ENCODE measurements at places on chromosomes 7 and 10.

- DNase-seq, result peak; percentile 65
These were observed 24.4 kb downstream of the GSDME start for GRCh38 chr7:24732646-24733413.

GRCh38 chr10:78218798-78219490, 185.3 kb downstream of the RPS24 start:
- no peak for DNase-seq

DNA sequence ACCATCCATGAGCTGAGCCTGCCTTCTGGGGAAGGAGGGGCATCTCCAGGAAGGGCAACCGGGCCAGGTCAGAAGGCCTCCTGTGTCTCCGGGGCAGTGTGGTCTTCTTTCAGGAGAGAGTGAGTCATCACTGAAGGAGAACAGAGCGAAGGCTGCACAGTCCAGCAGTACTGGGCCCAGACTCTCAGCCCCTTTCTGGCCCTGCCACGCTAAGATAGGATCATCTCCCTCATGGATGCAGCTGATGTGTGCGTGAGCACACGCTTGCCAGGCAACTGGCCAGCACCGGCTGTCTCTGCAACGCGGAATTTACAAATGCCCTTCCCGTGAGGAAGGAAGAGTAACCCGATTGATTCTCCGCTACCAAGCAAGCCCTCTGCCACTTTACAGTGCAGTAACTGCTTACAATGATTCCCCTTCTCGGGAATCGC, 328.2 kb downstream of the TNS3 start:
- peak; percentile 52 for DNase-seq

- no peak for DNase-seq
These were observed 480.7 kb downstream of the TFEC start for GRCh38 chr7:115549910-115550309.

DNA sequence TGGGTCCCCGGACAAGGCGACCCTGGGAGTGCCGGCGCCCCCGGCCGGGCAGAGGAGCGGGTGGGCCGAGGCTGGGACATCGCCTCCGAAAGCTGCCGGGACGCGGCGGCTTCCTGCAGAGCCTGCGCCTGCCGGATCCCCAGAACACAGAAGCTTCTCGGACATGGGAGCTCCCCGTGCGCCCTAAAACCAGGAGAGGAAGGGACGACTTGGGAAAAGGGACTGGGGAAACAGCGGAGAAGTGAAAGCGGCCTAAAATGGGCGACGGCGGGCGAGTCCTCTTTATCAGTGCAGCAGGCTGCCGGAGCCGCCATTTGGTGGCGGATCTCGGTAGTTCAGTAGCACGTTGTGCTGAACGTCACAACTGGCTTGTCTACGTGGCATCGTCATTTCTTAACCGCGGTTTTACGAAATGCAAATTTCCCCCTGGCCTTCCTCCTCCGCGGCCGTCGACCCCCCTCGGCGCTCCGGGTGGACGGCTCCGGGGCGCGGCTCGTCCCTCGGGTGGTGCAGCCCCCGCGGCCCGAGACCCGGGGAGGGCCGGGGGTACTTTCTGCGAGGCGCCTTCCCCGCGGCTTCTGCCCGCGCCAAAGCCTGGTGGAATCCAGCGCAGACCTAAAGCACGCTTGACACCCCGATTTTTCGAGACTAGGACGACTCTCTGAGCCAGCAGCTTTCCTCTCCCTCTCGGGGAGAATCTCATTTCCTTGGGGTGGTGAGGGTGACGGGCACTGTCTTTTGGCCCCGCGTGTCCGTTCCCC, 9.9 kb upstream of the SPAG6 start:
- DNase-seq, result no peak

DNA sequence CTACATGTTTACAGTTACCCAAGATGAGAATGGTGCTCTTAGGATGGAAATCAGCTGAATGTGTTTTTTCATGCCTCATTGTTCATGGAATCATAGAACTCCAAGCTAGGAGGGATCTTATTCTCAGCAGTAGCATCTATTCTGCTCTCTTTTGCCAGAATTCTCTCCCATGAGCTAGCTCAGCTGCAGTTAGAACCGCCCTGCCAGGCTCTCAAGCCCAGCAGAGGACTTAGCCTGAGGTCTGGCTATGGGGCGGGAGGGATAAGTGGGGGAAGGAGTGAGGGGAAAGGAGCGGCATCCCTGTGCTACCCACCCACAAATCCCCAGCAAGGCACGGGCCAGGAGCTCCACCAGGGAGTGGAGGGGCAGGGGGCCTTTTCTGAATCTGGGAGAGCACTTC, 120.7 kb upstream of the PLXNA4 start:
- DNase-seq, result no peak

DNA sequence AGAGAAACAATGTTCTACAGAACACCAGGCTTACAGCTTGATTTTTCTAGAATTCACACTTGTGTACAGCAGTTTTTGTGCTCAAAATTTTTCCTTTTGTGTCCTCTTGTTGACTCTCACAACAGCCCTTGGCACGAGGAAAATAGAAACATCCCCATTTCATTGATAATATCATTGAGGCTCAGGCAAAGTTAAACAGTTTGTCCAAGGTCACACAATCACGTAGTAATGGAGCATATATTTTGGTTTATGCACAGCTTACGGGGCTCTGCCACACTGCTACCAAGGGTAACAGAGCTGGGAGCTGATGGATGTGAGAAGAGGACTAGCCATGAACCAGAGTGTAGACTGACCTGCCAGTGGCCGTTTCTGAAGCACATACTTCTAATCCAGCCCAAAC, 292.0 kb downstream of the FZD1 start:
- DNase-seq, result no peak

DNA sequence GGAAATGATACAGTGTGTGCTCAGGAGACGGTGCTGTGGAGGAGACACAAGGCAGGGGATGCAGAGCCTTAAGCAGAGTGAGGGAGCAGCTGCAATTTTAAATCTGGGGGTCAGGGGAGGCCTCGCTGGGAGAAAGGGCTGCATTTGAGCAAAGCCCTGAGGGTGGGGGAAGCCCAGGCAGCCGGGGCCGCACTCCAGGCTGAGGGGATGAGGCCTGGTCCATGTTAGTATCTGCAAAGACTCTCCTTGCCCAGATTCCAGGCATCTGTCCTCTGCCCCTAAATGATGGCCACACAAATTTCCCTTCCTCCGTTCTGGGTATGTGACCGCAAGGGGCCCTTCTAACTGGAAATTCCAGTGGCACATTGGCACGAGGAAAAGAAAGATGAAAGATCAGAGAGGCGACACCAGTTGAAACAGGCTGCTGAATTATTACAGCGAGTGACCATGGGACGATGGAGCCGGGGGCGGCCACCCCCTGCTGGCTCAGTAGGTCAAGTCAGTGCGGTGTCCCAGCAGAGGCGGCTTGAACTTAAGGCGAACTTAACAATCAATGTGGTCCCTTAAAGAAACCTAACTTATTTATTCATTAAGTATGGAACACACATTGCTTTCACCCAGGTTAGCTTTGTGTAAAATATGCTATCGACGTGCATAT, 62.3 kb upstream of the KAT6B start:
- DNase-seq, result no peak
